ENCODE measurements at places on chromosomes 4 and X.
A peak's percentile ranks its signal among the peaks of the same experiment; 100 is the strongest.

GRCh38 chrX:39734174-39734776, 363.5 kb downstream of the BCOR start:
- no peak for DNase-seq

DNA sequence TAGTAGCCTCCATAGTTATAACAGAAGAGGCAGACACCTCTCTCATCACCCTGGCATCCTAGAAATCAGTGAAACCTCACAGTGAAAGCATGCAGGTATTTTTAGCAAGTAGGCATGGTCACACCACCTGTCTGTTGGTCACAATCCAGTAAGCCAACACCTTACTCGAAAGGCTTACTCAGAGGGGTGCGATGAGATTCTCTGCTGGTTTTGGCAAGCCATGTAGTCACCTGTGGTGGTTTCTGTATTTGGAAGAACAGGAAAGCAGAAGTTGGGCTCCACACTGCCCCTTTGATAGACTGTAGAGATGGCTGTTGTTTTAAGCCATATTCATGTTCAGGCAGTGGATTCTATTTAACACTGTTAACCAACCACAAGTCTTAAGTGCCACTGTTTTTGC, 134.7 kb downstream of the DCLK2 start:
- no peak for DNase-seq

- DNase-seq = peak; percentile 7
These were observed 6.0 kb downstream of the SLC2A9 start for GRCh38 chr4:10015140-10015753.

- no peak for DNase-seq
These were observed 127.3 kb downstream of the PRSS12 start for GRCh38 chr4:118225511-118225910.

- peak; percentile 30 for DNase-seq
These were observed 445.4 kb downstream of the BCOR start for GRCh38 chrX:39652336-39652735.

GRCh38 chr4:176970853-176971252, 178.1 kb upstream of the VEGFC start:
- no peak for DNase-seq

GRCh38 chr4:147057611-147058190, 112.0 kb upstream of the TTC29 start:
- no peak for DNase-seq

DNA sequence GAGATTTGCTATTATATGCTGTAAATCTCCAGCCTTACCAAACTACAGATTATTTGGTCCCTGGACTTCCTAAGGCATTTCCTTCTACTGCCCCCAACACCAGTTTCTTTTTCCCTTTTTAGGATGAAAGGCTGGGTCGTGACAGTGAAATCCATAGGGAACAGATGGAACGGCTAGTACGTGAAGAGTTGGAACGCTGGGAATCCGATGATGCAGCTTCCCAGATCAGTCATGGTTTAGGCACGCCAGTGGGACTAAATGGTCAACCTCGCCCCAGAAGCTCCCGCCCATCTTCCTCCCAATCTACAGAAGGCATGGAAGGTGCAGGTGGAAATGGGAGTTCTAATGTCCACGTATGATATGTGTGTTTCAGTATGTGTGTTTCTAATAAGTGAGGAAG, 67.9 kb downstream of the PKD2 start:
- DNase-seq = no peak

DNA sequence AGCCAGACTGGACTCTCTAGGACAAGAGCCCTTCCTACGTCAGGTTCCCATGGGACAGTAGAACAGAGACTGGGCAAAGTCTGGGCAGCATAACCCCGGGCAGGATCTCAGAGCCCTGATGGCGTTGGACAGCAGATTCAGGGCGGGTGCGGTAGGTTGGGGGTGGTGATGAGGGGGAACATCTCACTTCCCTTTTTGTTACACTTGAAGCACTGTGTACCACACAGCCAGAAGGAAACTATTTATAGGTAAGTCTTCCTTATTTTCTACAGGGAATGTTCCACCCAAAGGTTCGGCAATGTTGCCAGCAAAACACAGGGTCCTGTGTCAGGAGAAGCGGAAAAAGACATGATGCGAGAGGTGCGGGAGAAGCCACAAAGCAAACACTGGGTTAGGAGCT, 54.3 kb downstream of the TSC22D3 start:
- no peak for DNase-seq

- DNase-seq = no peak
These were observed 453.0 kb downstream of the PCDH11X start for GRCh38 chrX:92232182-92232581.

- no peak for DNase-seq
These were observed 824.0 kb downstream of the STIM2 start for GRCh38 chr4:27684610-27685011.

GRCh38 chr4:2995546-2996265, 32.3 kb downstream of the GRK4 start:
- no peak for DNase-seq

DNA sequence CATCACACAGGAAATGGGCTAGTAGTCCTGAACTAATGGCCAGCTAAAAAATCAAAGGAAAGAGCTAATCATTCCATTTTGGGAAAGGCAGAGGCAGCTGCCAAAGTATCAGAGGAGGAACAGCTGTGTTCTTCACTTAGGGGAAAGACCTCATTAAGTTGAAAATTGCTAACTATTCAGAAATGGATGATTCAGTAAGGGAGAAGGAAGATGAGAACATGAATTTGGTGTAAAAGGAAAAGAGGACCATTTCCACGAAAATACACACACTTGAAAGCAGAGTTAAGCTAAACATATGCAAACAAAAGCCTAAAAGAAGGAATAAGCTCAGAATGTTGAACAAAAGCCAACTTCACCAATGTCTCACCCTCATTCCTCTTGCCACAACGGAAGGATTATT, 90.4 kb downstream of the PCDH19 start:
- DNase-seq = no peak

DNA sequence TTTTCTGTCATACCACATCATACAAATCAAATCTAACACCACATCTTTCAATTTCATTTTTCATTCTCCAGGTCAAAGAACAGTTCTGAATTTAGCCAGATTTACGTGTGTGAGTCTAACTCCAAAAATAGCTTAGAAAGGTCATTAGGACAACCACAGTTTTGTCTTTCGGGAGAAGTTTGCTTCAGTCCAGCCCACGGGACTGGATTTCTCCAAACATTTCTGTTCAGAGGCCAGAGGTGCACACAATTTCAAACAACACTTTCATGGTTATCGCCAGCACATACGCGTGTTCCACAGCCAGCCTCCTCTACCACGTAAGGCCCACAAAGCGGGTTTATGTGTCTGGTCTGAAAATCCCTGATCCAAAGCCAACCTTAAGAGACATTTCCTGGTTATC, 65.9 kb downstream of the VEGFC start:
- DNase-seq = no peak

- no peak for DNase-seq
These were observed 16.0 kb downstream of the IGFBP7 start for GRCh38 chr4:57093845-57094831.

GRCh38 chr4:143699331-143700045, 987 bp downstream of the FREM3 start:
- DNase-seq = no peak

GRCh38 chr4:4912155-4912554, 52.7 kb downstream of the MSX1 start:
- no peak for DNase-seq

- no peak for DNase-seq
These were observed 7.1 kb downstream of the FAT4 start for GRCh38 chr4:125321709-125322365.

- DNase-seq = no peak
These were observed 9.9 kb upstream of the MID1 start for GRCh38 chrX:10630320-10630719.

DNA sequence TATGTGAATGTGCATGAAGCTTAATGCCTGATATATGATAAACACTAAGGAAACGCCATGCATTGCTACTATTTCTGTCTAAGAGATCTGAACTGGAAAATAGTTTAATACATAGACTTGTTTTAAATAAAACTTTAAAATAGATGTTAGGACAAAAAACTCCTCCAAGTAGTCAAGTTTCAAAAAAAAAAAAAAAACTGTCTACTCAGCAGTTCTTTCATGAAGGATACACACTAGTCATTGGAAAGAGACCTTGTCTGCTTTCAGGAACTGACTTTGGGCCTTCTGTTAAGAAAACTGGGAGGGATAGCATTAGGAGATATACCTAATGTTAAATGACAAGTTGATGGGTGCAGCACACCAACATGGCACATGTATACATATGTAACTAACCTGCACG, 138.4 kb downstream of the ANTXR2 start:
- DNase-seq = no peak

GRCh38 chr4:13922459-13922858, 294.9 kb upstream of the BOD1L1 start:
- DNase-seq = no peak

- DNase-seq = peak; percentile 23
These were observed 350.9 kb downstream of the MID1IP1 start for GRCh38 chrX:39152106-39152649.

GRCh38 chrX:138858438-138858837, 146.9 kb upstream of the FGF13 start:
- DNase-seq = no peak

- no peak for DNase-seq
These were observed 201.1 kb downstream of the ARHGAP24 start for GRCh38 chr4:85676050-85676425.

GRCh38 chrX:16207634-16208033, 40.4 kb downstream of the MAGEB17 start:
- no peak for DNase-seq

DNA sequence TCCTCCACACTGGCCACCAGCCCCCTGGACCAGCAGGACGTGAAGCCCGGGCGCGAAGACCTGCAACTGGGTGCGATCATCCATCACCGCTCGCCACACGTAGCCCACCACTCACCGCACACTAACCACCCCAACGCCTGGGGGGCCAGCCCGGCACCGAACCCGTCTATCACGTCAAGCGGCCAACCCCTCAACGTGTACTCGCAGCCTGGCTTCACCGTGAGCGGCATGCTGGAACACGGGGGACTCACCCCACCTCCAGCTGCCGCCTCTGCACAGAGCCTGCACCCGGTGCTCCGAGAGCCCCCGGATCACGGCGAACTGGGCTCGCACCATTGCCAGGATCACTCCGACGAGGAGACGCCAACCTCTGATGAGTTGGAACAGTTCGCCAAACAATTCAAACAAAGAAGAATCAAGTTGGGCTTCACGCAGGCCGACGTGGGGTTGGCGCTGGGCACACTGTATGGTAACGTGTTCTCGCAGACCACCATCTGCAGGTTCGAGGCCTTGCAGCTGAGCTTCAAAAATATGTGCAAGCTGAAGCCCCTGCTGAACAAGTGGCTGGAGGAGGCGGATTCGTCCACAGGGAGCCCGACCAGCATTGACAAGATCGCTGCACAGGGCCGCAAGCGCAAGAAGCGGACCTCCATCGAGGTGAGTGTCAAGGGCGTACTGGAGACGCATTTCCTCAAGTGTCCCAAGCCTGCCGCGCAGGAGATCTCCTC, 600 bp downstream of the POU3F4 start:
- no peak for DNase-seq

- no peak for DNase-seq
These were observed 144.2 kb downstream of the PABPC4L start for GRCh38 chr4:134057356-134057755.

DNA sequence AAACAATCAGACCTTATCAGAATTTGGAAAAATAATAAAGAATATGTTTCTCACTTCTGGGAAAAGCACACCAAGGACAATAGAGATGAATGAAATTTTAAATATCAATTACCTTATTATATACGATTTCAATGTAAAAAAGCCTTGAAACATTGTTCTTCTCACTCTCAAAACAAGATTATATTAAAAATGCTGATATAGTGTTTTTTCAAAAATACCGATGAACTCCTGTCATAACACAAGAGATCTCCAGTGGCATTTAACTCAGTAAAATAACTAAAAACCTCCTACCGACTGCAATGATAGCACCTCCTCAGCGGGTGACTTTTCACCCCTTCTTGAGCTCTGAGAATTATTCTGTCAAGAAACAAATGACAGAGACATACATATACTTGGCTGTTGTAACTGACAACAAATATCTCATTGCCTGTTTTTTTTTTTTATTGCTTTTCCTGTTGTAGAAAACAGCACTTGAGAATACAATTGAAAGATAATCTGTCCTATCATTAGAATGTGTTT, 1237.3 kb downstream of the C4orf33 start:
- no peak for DNase-seq

All from CD4-positive, alpha-beta T cell treated with Interleukin-6 for 4 hours (primary cell).